ENCODE measurements at places on chromosomes 7 and 10. TPM values are rescaled to one million over a fixed set of nuclear protein-coding genes. Genes with fewer than 3 reads are reported as not detected.

The PTF1A gene
- total RNA-seq = not detected

The TFPI2 gene
- total RNA-seq = 4.2 TPM

The KAZALD1 gene
- total RNA-seq = 2.2 TPM

The TMEM213 gene
- 2.5 TPM for total RNA-seq

The PNLIPRP3 gene
- 30.7 TPM for total RNA-seq

The GGCT gene
- total RNA-seq = 59.1 TPM

The STEAP4 gene
- 55.6 TPM for total RNA-seq

The TMEM196 gene
- total RNA-seq = not detected

The GIMAP8 gene
- total RNA-seq = 10.7 TPM

The ZNF804B gene
- not detected for total RNA-seq

DNA sequence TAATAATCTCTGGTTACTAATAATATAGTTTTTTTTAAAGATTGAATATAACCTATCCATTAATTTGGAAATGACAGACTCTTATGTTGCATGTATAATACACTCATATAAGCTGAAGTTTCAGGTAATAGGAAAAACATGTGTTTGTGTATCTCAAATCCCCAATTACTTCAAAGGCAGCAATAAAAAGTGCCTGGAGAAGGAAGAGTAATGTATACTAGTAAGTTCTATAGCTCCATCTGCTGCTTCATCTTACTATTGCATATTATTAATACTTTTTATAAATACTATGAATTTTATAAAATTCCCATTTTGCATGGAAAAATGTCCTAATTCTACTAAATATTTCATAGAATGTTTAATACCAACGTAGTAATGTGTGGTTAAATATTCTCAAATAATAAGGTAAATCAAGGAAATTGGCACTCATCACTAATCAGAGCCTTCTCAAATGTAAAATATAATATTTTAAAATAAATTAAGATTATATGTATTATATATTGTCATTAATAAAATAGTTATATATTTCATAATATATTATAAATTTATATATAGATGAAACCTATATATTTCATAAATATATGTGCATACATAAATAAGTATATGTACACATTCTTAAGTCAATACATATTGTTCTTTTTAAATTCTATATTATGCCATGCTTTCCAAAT lies 311.9 kb downstream of the HGF start:
- DNase-seq = no peak

GRCh38 chr7:16619979-16620408 lies 25.6 kb downstream of the ANKMY2 start:
- no peak for DNase-seq

DNA sequence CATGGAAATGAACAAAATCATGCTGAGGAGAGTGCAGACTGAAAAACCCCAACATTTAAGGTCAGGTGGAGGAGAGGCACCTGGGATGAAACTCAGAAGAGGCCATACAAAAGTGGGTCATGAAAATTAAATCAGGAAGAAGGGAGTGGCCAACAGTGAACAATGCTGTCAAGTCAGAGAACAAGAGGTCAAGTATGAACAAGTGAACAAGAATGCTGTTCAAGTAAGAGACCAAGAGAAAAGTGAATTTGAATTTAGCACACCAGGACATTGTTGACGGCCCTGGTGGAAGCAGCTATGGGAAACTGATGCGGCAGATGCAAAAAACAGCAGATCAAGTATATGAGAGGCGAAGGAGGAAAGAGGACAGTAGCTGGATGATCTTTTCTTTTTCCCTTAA lies 7.9 kb downstream of the CEP41 start:
- no peak for DNase-seq

DNA sequence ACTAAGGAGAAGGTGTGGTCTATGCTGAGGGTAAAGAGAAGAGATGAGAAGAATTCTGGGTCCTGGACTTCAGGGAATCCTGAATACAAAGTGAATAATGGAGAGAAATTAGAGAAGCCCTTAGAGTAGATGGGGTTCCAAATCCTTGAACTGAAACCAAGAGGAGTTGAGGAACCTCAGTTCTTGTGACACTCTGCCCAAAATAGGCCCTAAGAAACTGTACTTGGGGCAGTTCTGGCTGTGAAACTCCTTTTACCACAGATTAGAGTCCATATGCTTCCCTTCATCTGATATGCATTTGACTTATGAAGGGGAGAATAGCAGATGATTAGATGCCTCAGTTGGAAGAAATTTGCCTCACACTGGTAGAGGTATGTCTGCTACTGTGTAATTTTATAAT lies 19.0 kb downstream of the TES start:
- DNase-seq = no peak

- no peak for DNase-seq
These were observed 201.7 kb downstream of the PLXDC2 start for GRCh38 chr10:20017961-20018360.

- DNase-seq = no peak
These were observed 137.9 kb downstream of the GRM8 start for GRCh38 chr7:127114742-127115265.

GRCh38 chr10:59016043-59016442 lies 160.4 kb upstream of the PHYHIPL start:
- no peak for DNase-seq

- no peak for DNase-seq
These were observed 296.1 kb downstream of the CDK14 start for GRCh38 chr7:90892213-90892612.

GRCh38 chr7:120053390-120053961 lies 219.5 kb upstream of the KCND2 start:
- no peak for DNase-seq

- no peak for DNase-seq
These were observed 52.0 kb downstream of the GRB10 start for GRCh38 chr7:50730446-50731400.

- DNase-seq = no peak
These were observed 14.9 kb upstream of the EZH2 start for GRCh38 chr7:148898845-148899484.

- no peak for DNase-seq
These were observed 2.3 kb downstream of the INPP5A start for GRCh38 chr10:132539894-132540293.

- no peak for DNase-seq
These were observed 130.6 kb upstream of the NPVF start for GRCh38 chr7:25358926-25359325.

- DNase-seq = no peak
These were observed 113.2 kb downstream of the MICALL2 start for GRCh38 chr7:1345796-1346755.

- no peak for DNase-seq
These were observed 367.2 kb upstream of the GALNT17 start for GRCh38 chr7:70764701-70765208.

GRCh38 chr10:133509700-133510099 lies 17.5 kb upstream of the CYP2E1 start:
- DNase-seq = no peak

GRCh38 chr10:76245951-76246495 lies 814.6 kb downstream of the LRMDA start:
- DNase-seq = no peak

- no peak for DNase-seq
These were observed 100.7 kb downstream of the FAM53B start for GRCh38 chr10:124643330-124644009.

GRCh38 chr10:129809431-129809830 lies 154.6 kb downstream of the EBF3 start:
- no peak for DNase-seq

DNA sequence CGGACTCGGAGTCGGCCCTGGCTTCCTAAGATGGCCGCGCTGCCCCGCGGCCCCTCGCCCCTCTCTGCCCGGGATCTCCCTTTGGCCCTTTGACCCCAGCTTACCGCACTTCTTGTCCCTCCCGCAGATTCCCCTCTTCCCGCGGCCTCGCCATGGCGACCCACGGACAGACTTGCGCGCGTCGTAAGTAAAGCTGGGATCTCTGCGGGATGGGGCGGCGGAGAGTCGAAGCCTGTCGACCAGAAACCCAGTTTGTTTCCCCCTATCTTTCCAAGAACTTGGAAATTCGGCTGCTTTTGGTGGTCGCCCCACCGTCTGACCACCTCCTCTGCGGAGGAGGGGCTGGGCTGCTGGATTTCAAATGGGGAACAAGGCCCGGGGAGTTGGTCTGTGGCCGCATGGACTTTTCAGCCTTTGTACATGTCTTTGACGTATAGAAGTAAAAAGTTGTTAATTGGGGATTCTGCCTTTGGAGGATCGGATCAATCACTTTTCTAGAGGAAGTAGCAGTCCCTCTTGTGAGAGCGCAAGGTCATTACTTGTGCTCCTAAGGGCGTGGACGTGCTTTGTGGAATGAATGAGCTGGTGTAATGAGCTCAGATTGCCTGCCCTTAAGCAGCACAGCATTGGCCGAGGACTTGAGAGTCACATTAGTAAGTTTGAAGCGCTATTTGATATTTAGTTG lies 553 bp downstream of the VDAC2 start:
- no peak for DNase-seq

DNA sequence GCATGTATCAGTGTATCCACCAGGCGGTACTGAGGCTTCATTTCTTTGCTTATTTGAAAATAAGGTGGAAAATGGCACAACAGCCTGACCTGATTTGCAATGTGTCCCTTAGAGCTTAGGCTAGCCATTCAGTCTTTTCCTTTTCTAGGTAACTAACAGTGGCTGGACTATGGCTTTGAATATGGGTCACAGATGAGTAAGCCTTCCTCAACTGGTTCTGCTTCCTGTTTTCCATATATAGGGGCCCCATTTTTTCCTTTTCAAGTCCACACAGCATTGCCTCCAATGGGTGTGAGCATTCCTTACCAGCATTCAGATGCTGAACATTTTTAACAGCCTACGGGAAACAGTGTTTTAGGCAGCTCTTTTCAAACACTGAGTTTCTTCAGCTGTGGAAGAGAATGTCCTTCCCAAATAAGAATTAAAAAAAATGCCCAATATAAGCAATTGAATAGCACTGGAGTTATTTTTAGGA lies 3.9 kb upstream of the ITGB1 start:
- DNase-seq = no peak

DNA sequence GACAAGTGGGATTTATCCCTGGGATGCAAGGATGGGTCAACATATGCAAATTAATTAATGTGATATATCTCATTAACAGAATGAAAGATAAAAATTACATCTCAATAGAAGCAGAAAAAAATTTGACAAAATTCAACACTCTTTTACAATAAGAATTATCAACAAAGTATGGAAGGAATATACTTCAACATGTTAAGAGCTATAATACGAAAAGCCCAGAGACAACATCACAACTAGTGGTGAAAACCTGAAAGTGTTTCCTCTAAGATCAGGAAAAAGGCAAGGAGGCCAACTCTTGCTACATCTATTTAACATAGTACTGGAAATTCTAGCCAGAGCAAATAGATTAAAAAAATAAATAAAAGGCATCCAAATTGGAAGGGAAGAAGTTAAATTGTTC lies 970.0 kb upstream of the POT1 start:
- DNase-seq = no peak

DNA sequence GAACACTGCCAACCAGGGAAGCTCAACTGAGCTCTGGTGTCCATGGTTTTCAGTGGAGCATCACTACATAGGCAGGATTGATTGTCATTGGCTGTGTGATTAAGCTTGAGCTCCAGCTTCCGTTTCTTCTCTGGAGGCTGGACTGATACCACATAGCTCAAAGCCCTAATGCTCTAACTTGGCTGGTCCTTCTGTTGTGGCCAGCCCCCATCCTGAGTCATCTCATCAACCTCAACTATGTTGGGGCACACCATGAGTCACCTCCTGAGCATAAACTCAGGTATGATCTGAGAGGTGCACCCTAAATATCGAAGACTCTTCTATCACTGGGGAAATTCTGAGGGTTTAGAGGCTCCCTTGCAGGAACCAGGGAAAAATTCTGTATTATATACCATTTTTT lies 114.5 kb upstream of the INHBA start:
- DNase-seq = no peak

All from lower leg skin (tissue), 4 donors.